ENCODE measurements at places on chromosomes 7 and 10.

DNA sequence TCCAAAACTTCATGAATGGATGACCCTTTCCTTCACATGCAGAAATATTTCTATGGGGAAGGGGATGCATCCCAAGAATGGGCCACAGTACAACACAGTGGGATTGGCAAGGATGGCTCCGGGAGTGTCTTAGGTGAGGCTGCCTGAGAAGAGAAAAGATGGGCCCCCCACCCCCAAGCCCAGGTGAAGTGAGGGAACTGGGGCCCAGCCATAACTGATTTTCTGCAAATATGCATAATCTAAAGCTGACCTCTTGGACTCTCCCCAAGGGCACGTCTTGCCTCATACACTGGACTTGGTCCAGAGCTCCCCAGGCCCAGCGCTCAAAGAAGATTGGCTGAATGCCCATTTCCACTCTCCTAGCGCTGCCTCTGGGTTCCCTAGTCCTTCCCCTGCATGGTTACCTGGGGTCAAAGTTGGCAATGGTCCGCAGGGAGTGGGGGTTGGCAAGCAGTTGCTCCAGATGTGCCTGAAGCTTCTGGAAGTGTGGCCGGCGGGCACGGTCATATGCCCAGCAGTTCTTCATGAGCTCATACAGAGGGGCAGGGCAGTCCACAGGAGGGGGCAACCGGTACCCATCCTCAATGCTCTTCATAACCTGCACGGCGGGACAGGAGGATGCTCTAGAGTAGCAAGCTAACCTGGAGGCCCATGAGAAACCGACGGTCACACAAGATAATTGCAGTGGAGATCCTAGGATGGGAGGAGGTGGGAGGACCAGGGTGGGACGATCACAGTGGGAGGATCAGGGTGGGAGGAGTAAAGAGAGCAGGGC lies 12.3 kb downstream of the ZYX start:
- DNase-seq = peak; percentile 69

GRCh38 chr10:100364735-100365391 lies 17.8 kb downstream of the SCD start:
- DNase-seq = peak; percentile 88

GRCh38 chr10:73110345-73110849 lies at the start of gene NUDT13:
Gene NUDT13 (plus strand): TSS chr10:73110455. CDS start chr10:73114366, 3,911 bp downstream.
- peak; percentile 84 for DNase-seq

DNA sequence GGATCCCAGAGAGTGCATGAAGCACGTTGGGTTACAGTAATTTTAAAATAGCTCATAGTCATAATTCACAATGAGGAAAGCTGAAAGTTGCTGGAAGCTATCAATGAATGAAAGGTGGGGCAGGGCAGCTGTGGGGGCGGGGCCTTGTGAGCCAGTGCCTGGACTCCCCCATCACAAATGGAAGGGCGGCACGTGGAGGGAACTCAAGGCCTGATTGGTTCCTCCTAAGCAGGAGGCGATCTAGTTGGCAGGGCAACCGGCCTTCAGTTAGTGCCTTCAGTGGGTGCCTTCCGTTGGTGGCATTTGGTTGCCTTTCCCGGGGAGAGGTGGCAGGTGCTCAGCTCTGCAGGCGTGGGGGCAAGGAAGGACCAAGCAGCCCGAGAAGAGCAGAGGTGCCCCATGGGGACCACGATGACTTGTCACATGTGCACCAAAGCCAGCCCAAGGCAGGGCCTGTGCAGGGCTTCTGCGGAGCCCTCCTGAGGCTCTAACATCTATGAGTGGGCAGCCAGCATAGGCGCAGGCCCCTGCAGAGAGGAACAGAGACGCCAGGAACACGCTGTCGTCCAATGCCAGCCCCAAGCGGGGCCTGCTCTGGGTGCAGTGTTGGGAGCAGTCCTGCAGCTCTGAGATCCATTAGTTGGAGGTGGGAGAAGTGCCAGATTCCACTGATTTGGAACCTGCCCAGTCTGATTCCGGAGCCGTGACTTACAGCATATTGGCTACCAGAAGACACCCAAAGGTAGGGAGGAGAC lies 59.8 kb upstream of the PDSS1 start:
- DNase-seq = no peak

GRCh38 chr10:124271676-124272075 lies 147.0 kb downstream of the OAT start:
- no peak for DNase-seq

DNA sequence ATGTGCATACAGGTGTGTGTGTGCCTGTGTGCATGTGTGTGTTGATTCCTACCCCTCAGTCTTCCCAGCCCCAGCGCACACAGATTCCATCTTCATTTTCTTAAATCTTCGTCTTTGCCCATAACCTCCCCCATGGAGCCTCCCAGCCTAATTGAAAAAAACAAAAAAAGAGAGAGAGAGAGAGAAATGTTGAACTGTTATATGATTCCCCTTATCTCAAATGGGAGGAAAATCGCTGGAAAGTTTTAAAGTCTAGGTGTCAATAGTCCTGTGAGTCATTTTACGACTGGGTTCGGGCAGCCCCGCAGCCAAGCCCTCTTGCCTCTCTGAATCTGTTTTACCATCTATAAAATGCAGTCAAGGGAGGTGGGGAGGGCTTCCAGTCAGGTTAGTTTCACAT lies 60.9 kb downstream of the SPOCK2 start:
- peak; percentile 44 for DNase-seq

GRCh38 chr7:473870-474604 lies 45.6 kb downstream of the PDGFA start:
- DNase-seq = no peak

DNA sequence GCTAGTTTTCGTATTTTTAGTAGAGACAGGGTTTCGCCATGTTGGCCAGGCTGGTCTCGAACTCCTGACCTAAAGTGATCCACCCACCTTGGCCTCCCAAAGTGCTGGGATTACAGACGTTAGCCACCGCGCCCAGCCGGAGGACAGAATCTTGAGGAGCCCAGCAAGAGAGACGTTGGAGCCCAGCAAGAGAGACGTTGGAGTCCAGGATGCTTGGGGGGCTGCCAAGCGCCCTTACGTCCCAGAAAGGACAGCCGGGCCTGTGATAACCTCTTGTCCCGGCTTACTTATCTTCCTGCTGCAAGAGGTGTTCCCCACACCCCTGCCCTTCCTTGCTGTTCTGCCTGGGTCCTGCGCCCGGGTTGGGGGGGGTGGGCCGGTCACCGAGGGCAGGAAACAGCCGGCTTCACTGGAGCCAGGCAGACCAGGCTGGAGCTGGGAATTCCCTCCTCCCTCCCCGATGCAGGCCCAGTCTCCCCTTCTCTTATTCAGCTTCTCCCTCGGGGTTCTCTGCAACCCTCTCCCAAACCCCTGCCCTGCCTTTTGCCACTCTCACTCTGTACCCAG lies 1.9 kb upstream of the EPHB4 start:
- DNase-seq = no peak

GRCh38 chr7:54180796-54181195 lies 361.4 kb upstream of the VSTM2A start:
- no peak for DNase-seq

DNA sequence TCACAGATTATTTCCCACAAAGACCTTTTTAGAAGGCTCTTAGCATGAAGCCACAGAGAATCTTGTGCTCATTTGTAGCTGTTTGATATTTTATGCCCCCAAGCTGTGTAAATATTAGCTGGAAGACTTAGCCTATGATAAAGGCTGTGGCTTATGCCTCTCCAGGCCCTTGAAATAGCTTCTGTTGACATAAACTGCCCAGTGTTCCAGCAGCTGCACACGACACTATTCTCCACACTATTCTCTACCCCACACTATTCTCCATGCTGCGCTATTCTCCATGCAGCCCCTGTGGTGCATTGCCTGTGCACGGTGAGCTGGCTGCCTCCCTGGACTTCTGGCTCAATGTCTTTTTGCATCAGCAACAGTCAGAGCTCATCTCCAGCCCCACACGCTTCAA lies 13.1 kb downstream of the DDC start:
- no peak for DNase-seq

GRCh38 chr10:106525835-106526234 lies 638.7 kb downstream of the SORCS1 start:
- no peak for DNase-seq

GRCh38 chr7:111846898-111847297 lies 284.6 kb upstream of the IMMP2L start:
- no peak for DNase-seq

- no peak for DNase-seq
Observed at GRCh38 chr10:124725791-124726190, 18.4 kb downstream of the FAM53B start.

DNA sequence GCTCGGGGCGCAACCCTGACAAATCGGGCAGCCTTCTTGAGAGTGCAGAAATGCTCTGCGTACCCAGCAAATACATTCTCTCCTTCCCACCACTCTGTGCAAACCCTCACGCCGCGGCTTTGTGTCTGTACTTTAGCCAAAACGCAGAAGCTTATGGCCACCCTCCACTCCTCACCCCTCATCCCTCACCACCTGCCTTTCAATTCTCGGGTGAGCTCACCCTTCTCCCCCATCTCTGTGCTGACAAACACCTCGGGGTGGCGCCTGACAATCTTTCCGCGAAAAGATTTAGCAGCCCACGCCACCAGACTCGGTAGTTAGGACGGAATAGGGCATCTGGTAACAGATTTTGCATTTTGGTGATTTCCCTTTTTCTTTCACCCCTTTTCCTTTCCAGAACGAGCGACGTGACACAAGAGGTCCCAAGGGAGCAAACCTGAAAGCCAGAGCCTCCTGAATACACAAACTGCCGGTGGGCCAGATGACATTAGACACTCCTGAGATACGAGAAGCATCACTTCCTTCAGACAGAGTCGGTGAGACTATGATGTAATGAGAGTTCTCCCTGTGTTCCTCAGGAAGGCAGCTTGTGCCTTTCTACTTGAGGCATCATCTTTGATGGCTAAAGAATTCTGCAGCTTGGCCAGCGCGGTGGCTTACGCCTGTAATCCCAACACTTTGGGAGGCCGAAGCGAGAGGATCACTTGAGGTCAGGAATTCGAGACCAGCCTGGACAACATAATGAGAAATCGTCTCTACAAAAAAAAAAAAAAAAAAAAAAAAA lies 671 bp upstream of the ATAD1 start:
- DNase-seq = peak; percentile 31

GRCh38 chr7:137801491-137801890 lies 45.3 kb downstream of the DGKI start:
- DNase-seq = no peak

DNA sequence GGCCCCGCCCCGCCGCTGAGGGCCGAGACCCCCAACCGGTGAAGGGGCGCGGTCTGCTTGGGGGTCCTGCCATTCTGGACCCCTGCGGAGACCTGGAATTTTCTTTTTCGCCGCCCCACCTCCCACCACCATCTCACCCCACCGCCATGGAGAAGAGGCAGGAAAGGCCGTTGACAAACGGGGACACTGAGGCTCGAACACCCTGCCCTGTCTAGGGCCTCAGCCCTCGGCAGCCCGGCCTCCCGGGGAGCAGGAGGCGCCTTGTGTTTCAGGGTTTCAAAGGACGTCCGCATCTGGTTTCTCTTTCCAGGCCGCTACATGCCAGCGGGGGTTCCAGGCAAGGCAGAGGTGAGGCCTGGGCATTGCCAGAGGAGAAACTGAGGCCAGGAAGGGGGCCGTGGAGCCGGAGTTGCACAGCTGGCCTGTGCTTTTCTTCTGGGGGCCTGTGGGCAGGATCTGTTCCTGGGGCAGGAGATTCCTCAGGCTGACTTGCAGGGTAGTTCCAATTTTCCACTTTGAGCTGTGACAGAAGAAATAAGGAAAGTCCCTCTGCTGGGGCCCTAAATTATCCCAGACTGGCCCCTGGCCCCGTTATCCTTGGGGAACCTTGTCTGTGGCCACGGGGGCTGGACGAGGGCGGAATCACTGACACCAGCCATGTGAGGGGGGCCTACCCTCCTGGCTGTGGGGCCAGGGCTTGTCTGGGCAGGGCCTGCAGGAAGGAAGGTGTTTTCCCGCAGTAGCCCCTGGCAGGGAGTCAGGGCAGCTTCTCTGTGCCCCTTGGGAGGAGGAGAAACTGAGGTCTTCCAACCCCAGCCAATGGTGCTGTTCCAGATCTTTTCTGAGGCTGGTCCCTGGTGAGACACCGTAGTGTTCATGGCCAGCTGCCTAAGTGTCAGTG lies 900 bp upstream of the MICALL2 start:
- no peak for DNase-seq

GRCh38 chr7:43791665-43792064 lies 33.2 kb downstream of the BLVRA start:
- no peak for DNase-seq

DNA sequence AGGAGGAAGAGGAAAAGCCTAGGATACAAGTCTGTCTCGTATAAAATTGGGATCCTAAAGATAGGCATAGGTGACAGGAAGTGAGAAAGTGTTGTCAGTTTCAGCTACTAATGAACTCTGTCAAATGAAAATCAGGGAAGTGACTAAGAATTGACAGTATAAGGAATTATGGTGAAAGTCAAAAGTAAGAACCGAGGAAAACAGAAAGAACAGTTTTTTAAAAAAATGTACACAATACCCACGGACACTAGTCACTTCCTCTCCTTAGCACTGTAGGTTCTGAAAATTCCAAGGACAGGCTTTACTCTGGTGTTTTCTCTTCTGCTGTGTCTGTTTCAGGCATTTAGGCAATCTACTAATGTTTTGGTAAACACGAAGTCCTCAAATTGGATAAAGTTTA lies 42.3 kb downstream of the ATAD1 start:
- DNase-seq = peak; percentile 59

DNA sequence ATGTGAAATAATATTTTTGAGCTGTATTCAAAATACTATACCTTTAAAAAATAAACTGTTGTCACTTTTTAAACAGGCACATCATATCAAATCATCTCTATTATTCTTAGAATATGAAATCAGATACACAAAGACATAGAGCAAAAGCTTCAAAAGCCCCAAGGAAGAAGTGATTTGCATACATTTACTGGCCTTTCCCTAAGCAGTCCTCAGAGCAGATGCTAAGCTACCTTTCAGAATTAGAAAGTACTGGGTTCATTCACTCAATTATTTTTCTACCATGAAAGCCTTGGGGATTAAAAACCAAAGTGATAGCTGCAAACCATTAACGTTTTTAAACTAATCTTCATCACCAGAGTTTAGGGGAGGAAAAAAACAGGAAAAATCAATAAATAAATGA lies 55.8 kb upstream of the RNF148 start:
- no peak for DNase-seq

- DNase-seq = no peak
Observed at GRCh38 chr10:91191584-91191919, 28.9 kb upstream of the PCGF5 start.

GRCh38 chr10:29378106-29378505 lies 89.2 kb downstream of the LYZL1 start:
- no peak for DNase-seq

- DNase-seq = no peak
Observed at GRCh38 chr7:50327443-50327842, 22.9 kb downstream of the IKZF1 start.

GRCh38 chr10:26665080-26666048 lies 32.1 kb upstream of the PDSS1 start:
- no peak for DNase-seq

DNA sequence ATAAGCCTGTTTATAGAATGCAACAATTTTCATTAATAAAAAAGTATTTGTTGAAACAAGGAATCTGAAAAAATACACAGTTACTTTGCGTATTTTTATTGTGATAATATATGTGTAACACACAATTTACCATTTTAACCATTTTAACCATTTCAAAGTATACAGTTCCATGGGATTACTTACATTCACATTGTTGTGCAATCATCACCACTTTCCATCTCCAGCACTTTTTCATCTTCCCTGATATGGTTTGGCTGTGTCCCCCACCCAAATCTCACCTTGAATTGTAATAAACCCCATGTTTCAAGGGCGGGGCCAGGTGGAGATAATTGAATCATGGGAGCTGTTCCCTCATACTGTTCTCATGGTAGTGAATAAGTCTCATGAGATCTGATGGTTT lies 61.3 kb upstream of the GLCCI1 start:
- DNase-seq = no peak

- DNase-seq = no peak
Observed at GRCh38 chr10:69640196-69640980, 10.3 kb downstream of the FAM241B start.
